ENCODE measurements at places on chromosomes 1 and 21.

GRCh38 chr1:242057745-242058115 lies 58.8 kb upstream of the MAP1LC3C start:
- DNase-seq = no peak

DNA sequence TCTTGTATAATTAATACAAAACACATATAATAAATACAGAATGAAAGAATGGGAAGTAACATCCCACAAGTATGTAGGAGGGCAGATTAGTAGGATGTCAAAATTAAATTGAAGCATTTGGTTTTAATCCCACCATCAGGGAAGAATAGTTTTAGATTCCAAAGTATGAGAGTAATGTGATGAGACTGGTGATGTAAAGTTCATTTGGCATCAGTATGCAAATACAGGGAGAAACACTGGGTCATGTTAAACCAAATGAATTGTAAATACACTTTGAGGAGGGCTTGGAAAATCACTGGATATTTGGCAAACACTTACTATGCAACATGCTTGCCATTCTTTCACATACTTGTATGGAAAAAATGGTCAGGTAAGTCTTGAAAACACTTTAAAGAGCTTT lies 358.8 kb downstream of the DPYD start:
- DNase-seq = no peak

- no peak for DNase-seq
These were observed 44.6 kb downstream of the ZFYVE9 start for GRCh38 chr1:52186449-52186848.

- no peak for DNase-seq
These were observed 631 bp downstream of the SHISA4 start for GRCh38 chr1:201889090-201889968.

DNA sequence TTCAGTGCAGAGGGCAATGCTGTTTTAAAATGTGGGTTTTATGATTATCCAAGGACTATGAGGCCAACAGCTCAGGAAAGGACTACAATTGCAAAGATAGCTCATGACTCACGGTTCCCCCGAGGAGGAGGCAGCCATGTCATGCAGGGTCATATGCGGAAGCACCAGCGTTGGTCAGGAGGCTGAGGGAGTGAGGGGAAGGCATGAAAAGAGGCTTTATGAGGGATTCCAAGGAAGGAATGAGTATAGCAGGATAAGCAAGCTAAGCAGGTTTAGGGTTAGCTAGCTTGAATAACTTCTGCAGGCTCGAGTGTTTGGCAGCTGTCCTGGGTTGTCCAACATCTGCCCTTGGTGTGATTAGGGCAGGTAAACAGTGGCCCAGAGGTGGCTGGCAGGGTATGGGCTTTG lies 495.1 kb downstream of the SETD4 start:
- no peak for DNase-seq
